Activated T-helper 2 cell treated with anti-CD3 and anti-CD28 coated beads, Interferon-gamma antibody, Interleukin-2, Interleukin-4, amounts not matched to agents 10 μg/mL and 5 μg/mL and 100 μg/mL, durations not matched to agents 14 hours and 24 hours and 36 hours (primary cell): ENCODE measurements at places on chromosomes 6 and 20. TPM values are rescaled to one million over a fixed set of nuclear protein-coding genes. Genes with fewer than 3 reads are reported as not detected.
A peak's percentile ranks its signal among the peaks of the same experiment; 100 is the strongest.

Gene CLDN20
- total RNA-seq = 0.21 TPM in 1 of 2 replicates, not detected in the other

DNA sequence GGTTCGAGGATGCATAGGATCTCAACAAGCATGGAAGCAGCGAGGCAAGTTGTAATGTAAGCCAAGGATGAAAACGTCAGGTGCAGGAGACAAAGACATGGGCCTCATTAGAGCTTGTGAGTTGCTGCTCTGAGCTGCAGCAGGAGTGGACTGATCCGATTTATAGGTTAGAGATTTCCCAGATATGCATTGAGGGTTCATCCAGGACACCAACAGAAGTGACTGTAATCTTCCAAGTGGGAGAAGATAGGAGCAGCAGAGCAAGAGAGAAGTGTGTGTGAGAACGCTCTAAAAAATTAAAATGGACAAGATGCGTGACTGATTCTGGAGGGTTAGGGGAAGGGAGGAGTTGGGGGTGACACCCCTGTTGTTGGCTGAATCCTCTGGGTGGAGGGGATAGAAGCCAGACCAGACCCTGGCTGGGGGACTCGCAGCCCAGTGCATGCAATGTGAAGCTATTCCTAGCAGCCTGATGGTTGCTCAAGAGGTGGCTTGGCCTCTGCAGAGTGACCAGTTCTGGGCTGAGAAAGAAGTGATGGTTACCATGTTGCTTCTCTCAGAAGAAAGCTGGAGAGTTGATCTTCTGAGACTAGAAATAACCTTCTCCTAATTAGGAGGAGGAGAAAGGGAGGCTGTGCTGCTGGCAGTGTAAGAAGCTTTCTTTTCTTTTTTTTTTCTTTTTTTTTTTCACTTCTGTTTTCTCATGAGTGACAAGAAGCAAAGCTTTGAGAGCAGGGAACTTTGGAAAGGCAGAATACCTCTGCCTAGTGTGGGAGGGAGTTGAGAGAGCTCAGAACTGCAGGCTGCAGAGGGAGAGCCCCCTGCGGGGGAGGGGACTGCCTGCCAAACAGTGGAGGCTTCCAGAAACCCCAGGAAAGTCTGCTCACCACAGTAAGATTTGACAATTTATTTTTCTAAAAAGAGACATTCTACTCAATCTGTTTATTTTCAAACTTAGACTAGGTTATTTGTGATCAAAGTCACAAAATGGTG, 116.9 kb downstream of the SLX4IP start:
- DNase-seq = no peak

GRCh38 chr6:150929416-150929815, 63.9 kb downstream of the MTHFD1L start:
- DNase-seq = no peak

Gene DLK2
- 2.1 and 2.5 TPM in 2 replicates for total RNA-seq

Gene HLA-C
- 895 and 906 TPM in 2 replicates for total RNA-seq

DNA sequence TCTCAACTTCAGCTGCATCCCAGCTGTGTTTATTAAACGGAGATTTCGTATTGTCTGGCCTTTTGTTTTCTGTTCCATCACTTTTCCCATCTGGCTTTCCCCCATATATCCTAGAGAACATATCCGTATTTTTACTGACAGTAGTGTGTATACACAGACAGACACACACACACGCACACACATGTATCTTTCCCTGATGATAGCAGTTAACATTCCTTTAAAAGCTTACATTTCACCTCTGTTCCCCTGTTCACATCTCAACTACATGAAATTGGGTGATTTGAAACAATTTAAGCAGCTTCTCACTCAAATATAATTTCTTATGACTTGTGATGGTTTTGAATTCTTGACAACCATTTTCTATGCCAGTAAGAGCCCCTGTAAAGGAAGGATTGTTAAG, 207.1 kb upstream of the CEP162 start:
- no peak for DNase-seq

GRCh38 chr20:43812216-43812615, 85.4 kb upstream of the GTSF1L start:
- no peak for DNase-seq

Gene SLC32A1
- total RNA-seq = not detected in 2 replicates

- DNase-seq = no peak
These were observed 42.4 kb downstream of the DHX35 start for GRCh38 chr20:39004508-39004907.

GRCh38 chr6:9628819-9629218, 786.1 kb downstream of the TFAP2A start:
- no peak for DNase-seq

DNA sequence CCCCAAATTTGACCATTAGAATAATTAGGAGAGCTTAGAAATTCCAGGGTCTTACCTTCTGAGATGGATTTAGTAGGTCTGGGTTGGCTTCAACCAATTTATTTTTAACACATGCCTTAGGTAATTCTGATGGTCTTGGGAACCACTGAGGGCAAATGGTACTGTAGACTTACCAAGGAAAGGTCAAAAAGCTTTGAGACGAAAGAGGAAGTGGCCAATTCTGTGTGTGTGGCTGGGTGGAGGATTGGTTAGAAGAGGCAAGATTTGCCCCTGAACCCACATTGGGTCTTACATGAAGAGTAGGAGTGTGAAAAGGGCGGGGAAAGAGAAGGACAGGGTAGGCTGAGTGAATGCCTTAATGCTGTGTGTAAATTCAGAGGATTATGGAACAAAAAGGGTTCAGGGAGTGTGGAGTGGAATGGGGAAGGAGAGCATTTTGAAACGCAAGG, 2.7 kb downstream of the ITCH start:
- DNase-seq = peak; percentile 13

DNA sequence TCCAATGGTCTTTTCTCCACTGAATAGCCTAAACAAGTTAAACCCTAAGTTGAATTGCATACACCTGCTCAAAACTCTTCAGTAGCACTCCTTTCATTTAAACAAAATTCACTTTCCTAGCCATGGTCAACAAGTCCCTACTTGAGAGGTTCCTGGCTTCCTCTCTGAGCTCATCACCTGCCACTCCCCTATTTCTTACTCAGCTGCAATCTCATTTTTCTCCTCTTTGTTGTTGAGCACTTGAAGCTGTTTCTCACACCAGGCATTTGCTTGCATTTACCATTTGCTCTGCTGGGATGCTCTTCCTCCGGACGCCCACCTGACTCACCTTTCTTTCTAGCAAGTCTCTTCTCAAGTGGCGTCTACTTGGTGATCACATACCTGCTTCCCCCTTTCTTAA, 38.5 kb downstream of the EDN1 start:
- DNase-seq = no peak

Gene WFDC5
- not detected in 2 replicates for total RNA-seq

GRCh38 chr6:1091900-1092299, 220.0 kb upstream of the FOXQ1 start:
- DNase-seq = no peak

- DNase-seq = no peak
These were observed 57.5 kb upstream of the IL20RA start for GRCh38 chr6:137102050-137102848.

GRCh38 chr6:112204350-112204706, 50.0 kb downstream of the LAMA4 start:
- DNase-seq = no peak

DNA sequence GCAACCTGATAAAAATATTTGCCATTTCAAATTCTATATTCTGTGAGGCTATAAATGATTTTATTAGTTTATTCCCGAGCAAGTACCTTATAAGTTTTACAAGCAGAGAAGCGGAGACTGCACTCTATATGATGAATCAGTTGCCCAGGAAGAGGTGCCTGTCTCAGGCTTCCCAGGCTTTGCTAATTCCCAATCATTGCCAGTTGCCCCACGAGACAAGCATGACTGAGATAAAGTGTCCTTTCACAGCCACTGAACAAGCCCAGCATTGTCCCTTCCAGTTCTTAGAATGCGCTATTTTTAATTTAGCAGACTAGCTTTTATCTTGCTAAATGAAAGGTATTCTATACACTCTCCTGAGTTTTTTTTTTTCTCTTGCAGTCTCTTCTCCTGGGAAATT, 260.7 kb downstream of the ALDH8A1 start:
- no peak for DNase-seq

- DNase-seq = no peak
These were observed 13.1 kb downstream of the NTSR1 start for GRCh38 chr20:62721511-62722370.

Gene MKKS
- total RNA-seq = 8.2 and 8.5 TPM in 2 replicates
